ENCODE measurements at places on chromosomes 11 and 22.

DNA sequence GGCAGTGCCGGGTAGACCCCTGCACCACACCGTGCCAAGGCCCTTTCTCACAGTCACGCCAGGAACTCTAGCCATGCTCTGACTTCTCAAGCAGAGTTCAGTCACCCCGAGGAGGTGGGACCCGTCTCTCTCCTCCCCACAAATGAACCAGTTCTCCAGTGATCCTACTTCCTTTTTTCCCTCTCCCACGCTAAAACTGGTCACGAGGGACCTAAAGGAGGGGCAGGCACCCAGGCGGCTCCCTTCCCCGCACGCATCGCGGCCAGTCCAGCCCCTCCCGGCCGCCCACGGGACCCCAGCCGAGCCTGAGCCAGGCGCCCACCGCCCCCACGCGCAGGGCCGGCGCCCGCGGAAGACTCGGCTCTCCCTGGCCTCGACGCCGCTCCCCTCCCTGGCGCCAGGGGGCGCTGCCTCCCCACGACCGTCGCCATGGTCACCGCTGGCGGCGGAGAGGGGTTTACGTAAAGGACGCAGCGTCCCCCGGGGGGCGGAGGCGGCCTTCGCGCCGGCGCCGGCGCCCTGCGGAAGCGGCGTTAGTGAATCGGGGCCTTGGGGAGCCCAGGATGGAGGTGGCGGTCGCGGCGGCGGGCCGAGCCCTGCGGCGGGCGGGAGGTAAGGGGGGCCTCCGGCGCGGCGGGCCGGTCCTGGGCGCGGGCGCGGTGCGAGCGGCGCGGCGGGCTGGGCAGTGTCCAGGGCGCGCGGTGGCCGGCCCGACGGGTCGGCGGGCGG, at the start of gene DAGLA:
Gene DAGLA, plus strand, starts transcription at position 499 of the 729 bp plus-strand sequence. CDS start 39,765 bp downstream, outside the sequence.
- no peak for DNase-seq

GRCh38 chr11:117442869-117443239, 115.2 kb downstream of the CEP164 start:
- DNase-seq, result no peak

- no peak for DNase-seq
These were observed at the start of gene PLAAT5 for GRCh38 chr11:63490551-63491239. Gene PLAAT5, minus strand, starts transcription at chr11:63491167. Its CDS starts 133 bp downstream, at chr11:63491034.

- no peak for DNase-seq
These were observed 682 bp downstream of the LARGE1 start for GRCh38 chr22:33919391-33920196.

DNA sequence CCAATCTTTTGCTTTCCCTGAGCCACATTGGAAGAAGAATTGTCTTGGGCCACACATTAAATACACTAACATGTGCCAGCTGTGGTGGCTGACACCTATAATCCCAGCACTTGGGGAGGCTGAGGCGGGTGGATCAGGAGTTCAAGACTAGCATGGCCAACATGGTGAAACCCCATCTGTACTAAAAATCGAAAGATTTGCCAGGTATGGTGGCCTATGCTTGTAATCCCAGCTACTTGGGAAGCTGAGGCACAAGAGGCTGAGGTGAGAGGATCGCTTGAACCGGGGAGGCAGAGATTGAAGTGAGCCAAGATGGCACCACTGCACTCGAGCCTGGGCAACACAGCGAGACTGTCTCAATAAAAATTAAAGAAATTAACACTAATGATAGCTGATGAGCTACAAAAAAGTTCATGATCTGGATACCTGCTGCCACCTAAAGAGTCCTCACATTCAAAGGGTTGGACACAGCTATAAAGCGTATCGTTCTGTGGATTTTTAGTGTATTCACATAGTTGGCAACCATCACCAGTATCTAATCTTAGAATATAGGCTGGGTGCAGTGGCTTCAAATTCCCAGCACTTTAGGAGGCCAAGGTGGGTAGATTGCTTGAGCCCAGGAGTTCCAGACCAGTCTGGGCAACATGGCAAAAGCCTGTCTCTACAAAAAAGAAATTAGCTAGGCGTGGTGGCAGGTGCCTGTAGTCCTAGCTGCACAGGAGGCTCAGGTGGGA, 3.4 kb upstream of the LDHC start:
- no peak for DNase-seq

DNA sequence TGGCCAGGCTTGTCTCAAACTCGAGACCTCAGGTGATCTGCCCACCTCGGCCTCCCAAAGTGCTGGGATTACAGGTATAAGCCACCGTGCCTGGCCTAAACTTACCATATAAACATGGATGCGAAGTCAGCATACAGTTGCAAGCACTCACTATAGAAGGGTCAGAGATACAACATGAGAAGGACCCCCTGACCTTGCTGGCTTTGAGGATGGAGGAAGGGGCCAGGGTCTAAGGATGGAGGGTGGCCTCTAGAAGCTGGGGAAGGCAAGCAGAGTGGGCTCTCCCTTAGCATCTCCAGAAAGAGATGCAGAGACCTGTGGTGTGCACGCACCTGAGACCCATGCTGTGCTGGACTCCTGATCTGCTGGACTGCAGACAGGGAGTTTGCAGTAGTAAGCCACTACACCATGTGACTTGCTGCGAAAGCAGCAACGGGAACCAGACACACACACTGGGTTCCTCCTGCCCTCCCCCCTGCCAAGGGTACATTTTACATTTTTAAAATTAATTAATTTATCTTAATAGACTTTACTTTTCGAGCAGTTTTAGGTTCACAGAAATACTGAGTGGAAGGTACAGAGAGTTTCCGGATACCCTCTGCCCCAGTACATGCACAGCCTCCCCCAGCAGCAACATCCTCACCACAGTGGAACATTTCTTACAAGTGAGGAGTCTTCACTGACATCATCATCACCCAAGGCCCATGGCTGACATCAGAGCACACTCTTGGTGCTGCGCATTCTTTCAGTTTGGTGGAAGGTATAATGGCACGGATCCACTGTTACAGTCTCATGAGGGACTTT, 170.1 kb upstream of the B3GAT1 start:
- no peak for DNase-seq

Measured in NCI-H2081 treated with DMSO at 0.1 percent for 48 hours (cell line).